ENCODE measurements at places on chromosomes 16 and 17.
A peak's percentile ranks its signal among the peaks of the same experiment; 100 is the strongest.

- DNase-seq: no peak
Observed at GRCh38 chr16:53445534-53445933, 11.3 kb downstream of the RBL2 start.

GRCh38 chr16:73031155-73031866, 16.6 kb downstream of the ZFHX3 start:
- no peak for DNase-seq

- no peak for DNase-seq
Observed at GRCh38 chr17:52751051-52751450, 592.5 kb upstream of the CA10 start.

- peak; percentile 45 for DNase-seq
Observed at GRCh38 chr17:61416540-61417363, 17.1 kb downstream of the TBX2 start.

DNA sequence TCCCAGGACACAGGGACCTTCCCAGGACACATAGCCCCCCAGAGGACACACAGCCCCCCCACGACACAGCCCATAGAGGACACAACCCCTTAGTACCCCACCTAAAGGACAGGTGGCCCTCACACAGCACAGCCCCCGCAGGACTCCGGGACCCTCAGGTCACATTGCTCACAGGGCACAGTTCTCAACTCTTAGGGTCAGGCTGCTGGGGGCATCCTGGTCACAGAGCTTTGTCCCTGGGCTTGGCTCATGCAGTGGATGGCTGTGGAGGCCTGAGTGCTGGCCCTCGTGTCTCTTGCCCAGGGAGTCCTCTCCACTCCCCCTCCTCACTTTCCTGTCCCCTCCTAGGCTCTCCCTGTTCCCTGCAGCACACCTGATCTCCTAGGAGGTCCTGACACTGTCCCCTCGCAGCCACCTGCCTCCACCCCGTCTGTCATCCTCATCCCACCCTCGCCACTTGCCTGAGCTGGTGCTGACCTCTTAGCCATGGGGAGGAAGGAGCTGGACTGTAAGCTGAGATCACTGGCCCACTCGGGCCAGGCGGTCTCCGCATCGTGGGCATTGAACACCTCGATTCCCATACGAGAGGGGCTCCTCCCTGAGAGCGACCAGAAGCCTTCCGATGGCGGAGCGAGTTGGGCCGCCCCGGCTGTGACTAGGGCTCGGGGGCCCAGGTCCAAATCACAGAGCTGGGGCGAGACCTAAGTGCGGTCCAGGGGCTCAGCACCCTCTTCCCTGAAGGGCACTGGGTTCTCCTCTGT, 1.4 kb upstream of the WDR45B start:
- no peak for DNase-seq

DNA sequence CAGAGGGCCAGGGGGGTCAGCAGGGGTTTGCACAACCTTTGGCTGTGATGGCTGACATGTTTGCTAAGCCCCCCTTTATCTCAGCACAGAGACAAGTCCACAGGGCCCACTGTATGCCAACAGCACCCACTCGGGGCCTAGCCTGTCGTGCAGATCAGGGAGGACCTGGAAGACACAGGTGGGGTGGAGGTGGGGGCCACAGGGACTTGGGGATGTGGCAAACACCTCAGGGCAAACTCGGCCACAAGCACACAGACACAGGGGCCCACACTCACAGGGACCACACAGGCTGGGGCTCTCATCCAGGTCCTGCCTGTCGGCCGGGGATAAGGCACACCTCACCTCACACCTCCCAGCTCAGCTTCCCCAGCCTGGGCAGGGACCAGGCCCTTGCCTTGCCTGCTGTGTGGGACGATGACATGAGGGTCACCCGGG, 87.9 kb downstream of the C16orf78 start:
- no peak for DNase-seq

GRCh38 chr16:16062023-16062937, 112.9 kb downstream of the ABCC1 start:
- DNase-seq: no peak

- DNase-seq: no peak
Observed at GRCh38 chr16:35146723-35147458, 1687.5 kb downstream of the TP53TG3F start.

GRCh38 chr16:84190731-84191388, at the start of gene ADAD2:
TSS of gene ADAD2 (plus strand) at chr16:84191157. CDS start at chr16:84191231, 74 bp downstream.
- no peak for DNase-seq

DNA sequence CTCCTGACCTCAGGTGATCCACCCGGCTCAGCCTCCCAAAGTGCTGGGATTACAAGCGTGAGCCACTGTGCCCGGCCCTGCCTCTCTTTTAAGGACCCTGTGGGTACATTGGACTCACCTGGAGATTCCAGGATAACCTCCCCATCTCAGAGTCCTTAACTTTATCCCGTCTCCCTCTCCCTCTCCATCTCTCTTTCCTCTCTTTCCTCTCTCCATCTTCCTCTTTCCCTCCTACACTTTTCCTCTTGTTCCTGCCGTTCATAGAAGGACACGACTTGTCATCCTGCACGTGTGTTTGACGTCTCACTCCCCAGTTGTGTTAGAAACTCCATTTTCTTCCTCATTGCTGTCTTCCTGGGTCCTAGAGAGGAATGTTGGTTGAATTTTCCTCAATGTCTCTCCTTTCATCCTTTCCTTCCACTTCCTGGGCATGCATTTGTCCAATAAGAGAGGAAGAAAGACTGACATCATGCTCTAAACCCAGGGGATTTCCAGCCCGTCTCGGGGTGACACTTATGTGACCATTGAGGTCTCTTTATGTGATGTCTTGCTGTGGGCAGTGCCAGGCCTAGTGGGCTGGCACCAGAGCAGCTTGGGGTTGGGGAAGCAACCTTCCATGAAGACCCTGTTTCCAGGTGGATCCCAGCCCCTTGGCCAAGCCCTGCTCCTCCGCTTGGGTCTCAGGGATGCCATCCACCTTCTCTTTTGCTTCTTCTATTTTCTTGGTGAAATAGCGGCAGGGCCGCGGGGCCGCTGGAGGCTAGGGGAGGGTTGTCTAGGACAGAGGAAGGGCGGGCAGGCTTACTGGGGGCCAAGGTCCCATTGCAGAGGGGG, 39.8 kb upstream of the IRF8 start:
- DNase-seq: no peak

GRCh38 chr17:66983414-66984021, 19.0 kb downstream of the CACNG4 start:
- no peak for DNase-seq

- DNase-seq: no peak
Observed at GRCh38 chr16:35749253-35750141, 2290.1 kb downstream of the TP53TG3F start.
